ENCODE measurements at places on chromosomes 2 and 18.
A peak's percentile ranks its signal among the peaks of the same experiment; 100 is the strongest.

- DNase-seq: peak; percentile 87
Observed at GRCh38 chr2:235779444-235779896, 285.6 kb downstream of the AGAP1 start.

- DNase-seq: no peak
Observed at GRCh38 chr18:43080671-43081070, 34.8 kb downstream of the RIT2 start.

DNA sequence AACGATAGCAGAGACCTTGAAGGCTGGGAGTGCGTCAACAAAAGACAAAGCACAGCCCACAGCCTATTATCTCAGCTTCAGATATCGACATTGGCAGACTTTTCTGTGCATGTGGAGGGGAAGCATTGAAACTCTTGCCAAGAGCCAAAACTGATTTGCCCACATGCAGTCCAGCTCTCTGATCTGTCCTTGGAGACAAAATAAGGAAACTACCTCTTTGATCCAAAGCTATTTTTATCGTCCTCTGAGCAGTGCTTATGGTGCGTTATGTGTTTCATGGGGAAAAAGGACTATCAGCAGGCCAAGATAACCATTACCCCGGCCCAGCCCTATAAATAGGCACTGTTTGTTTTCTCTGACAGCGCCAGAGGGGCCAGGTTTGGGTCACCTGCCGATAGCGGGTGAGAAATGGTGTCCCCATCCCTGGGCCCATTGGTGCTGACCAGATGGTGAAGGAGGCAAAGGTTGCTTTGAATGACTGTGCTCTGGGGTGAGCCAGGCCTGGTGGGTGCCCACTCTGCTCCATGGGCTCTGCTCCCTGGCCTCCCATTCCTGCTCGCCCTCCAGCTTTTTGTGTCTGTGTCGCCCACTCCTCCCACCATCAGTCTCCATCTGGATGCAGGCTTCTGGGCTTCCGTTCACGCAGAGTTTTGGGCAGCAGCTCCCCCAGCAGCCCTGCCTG lies 176.1 kb upstream of the HS6ST1 start:
- no peak for DNase-seq

DNA sequence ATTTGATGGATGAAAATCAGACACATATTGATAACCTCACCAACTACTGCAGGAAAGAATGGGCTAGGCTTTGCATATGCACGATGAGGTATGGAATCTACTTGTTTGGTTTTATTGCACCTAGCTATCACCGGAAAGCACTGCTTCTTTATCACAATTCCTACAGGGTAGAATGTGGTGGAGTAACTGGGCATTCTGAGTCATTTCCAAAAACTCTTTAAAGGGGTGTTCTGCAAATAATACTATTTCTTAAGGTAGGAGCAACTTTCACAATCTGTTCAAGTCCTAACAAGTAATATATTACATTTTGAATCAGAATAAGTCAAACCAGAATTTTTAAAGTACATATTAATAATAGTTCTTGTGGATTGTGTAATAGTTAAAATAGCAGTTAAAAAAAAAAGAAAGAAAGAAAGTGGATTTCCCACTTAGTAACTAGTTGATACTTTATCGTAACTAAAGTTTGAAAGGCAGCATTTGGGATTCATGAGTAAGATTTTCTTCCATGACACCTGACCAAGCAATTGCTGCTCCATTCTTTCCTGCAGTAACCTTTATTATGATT lies 40.5 kb downstream of the INO80C start:
- DNase-seq: no peak

GRCh38 chr2:203025592-203025991 lies 10.9 kb downstream of the NBEAL1 start:
- DNase-seq: no peak

Measured in GM03348 (cell line).